ENCODE measurements at places on chromosomes 5 and 9.
A peak's percentile ranks its signal among the peaks of the same experiment; 100 is the strongest.

DNA sequence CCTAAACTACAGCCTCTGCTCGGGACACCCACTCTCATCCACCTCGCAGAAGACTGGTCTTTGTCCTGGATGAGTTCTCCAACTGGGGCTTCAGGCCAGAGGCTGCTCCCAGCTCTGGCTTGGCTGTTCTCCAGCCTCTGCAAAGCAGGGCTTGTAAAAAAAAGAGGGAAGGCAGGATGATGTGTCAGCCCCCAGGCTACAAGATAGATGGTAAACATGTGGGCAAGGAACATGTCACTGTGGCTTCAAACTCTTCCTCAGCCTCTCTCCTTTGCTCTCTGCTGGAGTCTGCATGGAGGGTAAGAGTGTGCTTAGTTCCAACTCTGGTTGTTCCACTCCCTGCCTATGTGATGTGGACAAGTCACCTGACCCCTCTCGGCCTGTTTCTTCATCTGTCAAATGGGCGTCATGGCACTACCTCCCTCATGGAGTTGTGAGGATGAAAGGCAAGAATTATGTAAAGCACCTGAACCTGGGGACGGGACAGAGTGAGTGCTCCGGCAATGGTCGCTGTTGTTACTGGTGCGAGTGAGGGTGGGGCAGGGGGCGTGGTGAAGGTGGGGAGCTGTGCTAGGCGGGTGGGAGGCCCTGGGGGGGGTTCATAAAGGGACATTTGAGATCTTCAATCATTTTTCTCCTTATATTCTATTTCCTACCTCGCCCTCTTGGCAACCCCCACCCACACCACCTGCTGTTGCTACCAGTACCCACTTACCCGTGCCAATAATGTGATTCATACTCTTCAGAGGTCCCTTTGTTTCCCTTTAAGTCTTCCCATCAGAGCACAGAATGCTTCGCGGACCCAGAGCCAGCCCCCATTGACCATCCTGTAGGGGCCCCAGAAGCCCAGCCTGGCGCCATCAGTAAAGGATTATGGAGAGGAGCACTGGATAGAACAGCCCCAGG, 6.8 kb upstream of the ZNF79 start:
- no peak for DNase-seq

DNA sequence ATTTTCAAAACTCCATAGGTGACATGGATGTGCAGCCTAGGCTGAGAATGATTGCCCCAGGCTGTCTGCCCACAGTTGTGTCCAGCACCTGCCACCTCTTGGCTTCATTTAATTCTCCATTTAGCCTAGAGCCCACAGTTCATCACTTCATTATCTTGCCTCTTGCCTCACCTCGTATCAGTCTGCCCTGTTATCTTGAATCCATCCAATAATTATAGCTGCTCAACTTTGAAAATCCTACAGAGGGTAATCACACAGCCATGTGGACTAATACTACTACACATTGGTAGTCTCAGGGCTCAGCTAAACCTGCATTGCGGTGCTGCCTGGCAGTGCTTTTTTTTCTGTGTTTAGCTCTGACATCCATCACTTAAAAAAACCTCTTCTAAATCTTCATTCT, 7.4 kb downstream of the UGCG start:
- DNase-seq: no peak

- DNase-seq: no peak
These were observed 1.3 kb upstream of the ZNF366 start for GRCh38 chr5:72508241-72509170.

DNA sequence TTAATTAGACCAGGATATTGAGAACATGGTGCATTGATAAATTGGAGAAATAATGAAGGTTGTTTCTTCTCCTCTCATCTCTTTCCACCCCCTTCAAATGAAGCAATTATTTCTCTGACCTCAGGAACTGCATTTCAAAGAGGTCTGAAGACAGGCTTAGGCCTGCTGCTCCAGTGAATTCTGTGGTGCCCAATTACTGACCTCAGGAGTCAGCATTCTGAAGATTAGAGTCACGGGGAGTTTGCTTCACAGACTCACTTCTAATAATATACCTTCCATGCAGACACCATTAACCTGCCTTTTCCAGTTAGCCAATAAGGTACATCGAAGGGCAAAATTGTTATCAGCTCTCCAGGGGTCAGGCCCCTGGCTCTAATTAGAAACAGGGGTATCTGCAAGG, 270.9 kb downstream of the GAS1 start:
- no peak for DNase-seq

DNA sequence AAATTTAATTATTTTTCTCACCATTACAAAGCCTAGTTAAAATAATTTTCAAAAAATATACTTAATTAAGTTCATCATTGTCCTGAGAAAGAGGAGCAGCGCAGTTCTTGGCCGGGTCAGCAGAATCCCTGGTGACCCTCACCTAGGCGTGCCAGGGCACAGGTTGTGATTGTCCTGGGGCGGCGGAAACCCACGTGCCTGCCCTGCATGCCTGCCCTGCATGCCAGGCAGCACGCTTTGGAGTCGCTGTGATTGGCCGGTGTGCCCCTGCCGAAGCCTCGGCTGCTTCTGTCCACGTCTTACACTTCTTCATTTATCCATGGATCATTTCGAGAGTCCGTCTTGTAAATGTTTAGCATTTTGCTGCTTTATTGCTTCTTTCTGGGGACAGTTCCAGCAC, 25.6 kb downstream of the SLC12A2 start:
- DNase-seq: no peak

GRCh38 chr5:76701298-76701697, 14.6 kb upstream of the F2R start:
- DNase-seq: peak; percentile 28

DNA sequence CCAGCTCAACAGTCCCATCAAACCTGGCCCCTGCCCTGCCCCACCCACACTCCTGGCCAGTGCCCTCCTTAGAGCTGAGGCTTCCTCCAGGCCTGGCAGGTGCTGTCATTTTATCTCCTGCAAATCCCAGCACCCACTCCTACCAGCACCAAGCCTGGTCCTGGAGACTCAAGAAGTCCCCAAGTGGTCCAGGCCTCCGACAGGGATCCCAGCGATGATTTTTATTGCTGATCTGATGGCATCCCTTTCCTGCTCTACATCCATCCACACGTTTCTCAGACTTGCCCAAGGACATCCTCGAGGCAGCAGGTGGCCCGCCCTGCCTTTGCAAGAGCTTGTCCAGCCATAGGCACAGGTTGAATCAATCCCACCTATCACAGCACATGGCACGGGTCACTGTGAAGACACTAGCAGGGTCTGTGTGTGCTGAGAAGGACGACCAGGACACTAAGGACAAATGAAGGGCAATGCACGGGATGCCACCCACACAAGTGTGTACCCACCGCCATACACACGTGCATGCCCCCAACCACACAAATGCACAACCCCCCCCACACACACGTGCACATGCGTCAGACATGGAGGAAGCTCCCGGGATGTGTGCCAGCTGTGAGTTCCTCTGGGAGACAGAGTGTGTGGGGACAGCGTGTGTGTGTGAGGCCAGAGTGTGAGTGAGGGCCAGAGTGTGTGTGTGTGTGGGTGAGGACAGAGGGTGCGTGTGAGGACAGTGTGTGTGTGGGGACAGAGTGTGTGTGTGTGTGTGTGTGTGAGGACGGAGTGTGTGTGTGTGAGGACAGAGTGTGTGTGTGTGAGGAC, 62.4 kb upstream of the UBAC1 start:
- peak; percentile 72 for DNase-seq

GRCh38 chr5:93371893-93372292, 209.1 kb downstream of the NR2F1-AS1 start:
- no peak for DNase-seq

- no peak for DNase-seq
These were observed 8.1 kb downstream of the FSD1L start for GRCh38 chr9:105455836-105456475.

DNA sequence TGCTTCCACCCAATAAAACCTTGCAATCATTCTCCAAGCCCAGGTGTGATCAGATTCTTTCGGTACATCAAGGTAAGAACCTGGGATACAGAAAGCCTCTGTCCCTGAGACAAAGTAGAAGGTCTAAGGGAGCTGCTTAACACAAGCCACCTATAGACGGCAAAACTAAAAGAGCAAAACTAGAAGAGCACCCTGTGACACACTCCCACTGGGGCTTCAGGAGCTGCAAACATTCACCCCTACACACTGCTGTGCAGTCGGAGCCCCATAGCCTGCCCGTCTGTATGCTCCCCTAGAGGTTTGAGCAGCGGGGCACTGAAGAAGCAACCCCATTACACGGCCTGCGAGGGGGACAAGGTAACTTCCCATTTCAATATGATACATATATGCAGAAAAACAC, 179.6 kb upstream of the CDH9 start:
- DNase-seq: no peak

DNA sequence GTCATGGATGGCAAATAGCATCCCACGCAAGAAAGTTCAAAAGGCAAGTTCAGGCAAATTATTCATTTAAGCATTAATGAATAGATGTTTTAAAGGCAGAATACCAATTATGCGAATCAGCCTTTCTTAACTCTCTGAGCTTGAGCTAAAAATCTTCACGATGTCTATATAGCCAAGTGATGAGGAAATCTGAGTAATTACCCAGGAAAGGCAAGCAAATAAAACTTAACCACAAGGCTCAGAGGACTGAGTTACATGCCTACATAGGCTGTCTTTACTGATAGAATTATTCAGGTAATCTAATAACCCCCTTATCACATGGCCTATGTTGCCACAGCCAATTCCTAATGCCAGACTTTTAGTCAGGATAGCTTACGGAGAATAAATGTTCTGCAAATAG, 120.8 kb upstream of the MTAP start:
- DNase-seq: peak; percentile 31

GRCh38 chr5:16482891-16483290, 17.3 kb upstream of the ZNF622 start:
- DNase-seq: no peak

DNA sequence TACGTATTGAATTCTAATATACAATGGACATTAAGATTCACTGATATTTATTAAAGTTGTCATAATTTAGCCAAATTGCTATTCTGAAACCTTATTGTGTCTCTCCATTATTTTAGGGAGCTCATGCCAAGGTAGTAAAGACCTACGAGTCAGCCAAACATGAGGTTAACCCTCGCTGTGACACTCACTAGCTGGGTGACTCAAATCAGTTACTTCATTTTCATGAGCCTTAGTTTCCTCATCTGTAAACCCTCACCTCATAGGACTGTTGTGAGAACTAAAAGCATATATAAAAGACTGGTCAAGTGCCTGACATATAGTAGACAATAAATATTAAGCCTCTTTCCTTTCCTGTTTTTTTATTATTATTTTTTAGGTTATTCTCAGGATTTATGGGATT, 44.0 kb upstream of the PCA3 start:
- no peak for DNase-seq

- no peak for DNase-seq
These were observed 4.4 kb downstream of the MUSK start for GRCh38 chr9:110672873-110673510.

DNA sequence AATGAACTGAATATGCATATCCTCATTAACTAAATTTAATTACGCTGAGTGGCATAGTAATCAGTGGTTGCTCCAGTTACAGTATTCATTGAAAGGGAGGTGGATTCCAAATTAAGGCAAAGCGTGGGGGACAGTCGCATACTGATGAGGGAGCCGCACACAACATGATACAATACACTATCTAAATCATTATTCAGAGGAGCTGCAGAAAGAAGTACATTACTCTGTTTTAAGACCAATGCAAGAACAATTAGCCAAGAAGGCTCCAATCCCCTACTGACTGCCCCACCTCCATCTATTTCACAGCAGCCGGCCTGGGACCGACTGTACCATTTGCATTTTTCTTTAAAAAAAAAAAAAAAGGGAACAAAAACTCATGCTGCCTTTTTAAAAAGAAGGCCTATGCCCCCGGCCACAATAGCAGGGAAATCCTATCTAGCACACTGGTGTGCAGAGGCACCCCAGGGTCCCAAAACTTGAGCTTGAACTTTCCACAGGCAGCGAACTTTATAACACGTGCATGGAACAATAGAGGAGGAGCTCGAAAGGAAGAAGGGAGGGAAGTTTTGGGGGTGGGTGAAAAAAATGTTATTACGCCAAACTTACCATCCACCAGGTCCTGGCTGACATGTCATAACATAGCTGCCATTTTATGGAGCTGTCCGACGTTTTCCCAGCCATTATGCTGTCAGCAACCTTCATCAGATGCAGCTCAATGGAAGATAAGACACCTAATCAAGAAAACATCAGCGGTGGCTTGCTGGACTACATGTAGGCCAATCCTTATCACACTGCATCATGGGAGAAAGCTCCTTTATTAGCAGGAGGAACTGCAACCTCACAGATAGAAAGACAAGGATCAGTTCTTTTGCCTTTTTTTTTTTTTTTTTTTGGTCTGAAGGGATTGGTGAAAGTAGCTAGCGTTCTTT, 161.6 kb downstream of the ZDHHC21 start:
- DNase-seq: no peak

DNA sequence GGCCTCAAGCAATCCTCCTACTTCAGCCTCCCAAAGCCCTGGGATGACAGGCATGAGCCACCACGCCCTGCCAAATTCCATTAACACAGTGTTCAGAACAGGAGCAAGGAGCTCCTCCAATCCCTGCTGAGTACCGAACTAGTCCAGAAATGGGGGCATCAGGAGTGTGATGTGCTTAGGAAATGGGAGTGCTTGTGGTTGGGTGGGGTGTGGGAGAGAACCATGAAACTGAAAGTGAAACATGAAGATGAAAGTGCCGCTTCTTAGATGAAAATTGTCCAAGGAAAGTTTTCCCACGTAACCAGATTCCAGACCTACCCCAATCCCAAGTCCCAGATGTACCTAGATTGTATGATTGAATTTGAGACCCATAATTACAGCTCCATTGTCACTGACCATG, 16.7 kb upstream of the ZNF131 start:
- no peak for DNase-seq

- no peak for DNase-seq
These were observed 317.0 kb upstream of the ADCY2 start for GRCh38 chr5:7078901-7079300.

GRCh38 chr5:169545762-169546161, 37.8 kb upstream of the SPDL1 start:
- DNase-seq: peak; percentile 11

- peak; percentile 27 for DNase-seq
These were observed 60.3 kb upstream of the DNAH5 start for GRCh38 chr5:14004598-14005394.

DNA sequence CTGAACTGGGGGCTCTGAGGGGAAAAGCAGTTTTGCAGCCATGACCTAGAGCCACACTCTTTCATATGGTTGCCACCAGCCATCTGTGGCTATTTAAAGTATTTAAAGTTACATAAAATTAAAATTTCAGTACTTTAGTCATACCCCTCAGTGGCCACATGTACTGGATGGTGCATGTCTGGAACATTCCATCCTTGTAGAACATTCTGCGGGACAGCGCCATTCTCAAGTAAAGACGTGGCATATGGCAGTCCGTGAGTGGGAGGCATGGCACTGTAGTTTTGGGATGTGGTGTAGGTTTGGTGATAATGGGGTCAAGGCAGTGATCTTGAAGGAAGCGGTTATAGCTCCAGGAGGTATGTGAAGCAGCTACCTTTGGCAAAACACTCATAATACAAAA, 61.4 kb upstream of the NFIL3 start:
- DNase-seq: no peak
